PC-9 (cell line): ENCODE measurements at places on chromosomes 1 and 21. TPM values are rescaled to one million over a fixed set of nuclear protein-coding genes. Genes with fewer than 3 reads are reported as not detected.

DNA sequence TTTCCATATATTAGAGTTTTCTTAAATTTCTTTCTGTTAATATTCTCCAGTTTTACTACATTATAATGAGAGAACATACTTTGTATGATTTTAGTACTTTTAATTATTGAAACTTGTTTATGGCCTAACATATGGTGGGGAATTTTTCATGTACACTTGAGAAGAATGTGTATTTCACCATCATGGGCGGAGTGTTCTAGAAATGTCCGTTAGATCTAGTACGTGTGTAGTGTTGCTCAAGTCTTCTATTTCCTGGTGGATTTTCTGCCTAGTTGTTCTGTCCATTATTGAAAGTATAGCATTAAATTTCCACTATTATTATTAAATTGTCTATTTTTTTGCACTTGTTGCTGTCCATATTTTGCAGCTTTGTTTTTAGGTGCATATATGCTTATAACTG, 64.0 kb upstream of the RGS21 start:
- DNase-seq, result no peak

- DNase-seq, result peak; percentile 70
These were observed 1.5 kb downstream of the CCN1 start for GRCh38 chr1:85581802-85582686.

GRCh38 chr1:87333692-87334347, 5.1 kb downstream of the LMO4 start:
- no peak for DNase-seq

DNA sequence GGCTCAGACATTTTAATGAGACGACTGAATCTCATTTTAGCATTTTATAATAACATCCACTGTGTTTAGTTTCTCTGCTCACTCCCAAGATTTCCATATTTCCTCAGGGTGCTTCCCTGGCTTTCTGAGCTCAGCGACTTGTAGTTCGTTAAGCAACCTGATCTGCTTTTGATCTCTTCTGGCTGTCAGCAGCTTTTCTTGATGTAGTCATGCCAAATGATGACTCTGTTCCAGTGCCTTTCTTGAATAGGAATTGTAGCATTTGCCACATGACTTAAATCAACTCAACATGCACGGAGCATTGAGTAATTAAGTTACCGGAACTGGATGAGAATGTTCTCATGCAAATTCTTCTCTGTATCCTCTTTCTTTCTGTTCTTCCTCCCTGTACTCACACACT, 246.1 kb downstream of the FMN2 start:
- DNase-seq, result no peak

DNA sequence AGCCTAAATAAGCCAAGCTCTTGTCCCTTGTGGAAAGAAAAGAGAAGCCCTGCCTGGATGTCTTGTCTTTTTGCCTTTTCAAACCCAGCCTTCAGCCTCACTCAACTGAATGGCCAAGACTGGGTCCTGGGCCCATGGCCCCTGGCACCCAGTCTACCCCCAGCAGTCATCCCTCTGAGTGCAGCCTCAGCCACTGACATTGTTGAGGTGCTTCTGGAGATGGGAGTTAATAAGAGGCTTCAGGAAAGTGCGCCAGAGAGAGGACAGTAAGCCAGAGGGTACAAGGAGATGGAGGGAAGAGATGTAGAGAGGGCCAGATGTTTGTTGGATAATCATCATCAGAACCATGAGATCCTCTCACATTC, 6.8 kb downstream of the FNDC5 start:
- DNase-seq, result no peak

GRCh38 chr1:206932177-206932576, 10.4 kb upstream of the FCMR start:
- no peak for DNase-seq

- no peak for DNase-seq
These were observed 188.4 kb upstream of the DMRTA2 start for GRCh38 chr1:50611675-50612074.

DNA sequence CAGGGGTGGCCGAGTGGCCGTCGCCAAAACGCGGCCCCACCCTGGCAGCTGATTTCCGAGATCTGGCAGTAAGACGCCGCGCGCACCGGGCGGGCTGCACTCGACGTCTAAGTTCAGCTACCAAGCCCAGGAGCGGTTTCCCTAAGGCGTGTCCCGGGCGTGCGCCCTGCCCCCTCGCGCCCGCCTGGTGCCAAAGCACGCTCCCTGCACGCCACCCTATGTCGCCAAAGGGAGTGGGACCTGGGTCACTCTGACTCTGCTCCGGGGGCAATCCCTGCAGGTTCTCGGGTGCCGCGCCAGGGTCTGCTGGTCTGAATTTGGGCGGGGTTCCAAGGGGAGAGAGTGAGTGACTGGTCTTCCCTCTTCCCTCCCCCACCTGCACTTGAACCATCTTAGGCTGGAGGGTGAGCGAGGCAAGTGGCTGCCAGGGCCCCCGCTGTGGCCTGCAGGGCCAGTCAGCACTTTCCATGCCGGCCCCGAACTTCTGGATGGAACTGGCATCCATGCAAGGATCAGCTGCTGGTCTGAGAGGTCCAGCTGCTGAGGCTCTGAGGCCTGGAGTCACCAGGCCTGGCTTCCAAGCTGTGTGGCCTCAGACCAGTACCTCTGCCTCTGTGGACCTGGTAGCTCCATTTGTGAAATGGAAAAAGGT, at the start of gene LRRC38:
LRRC38 (minus strand) TSS at position 109 of the 652 bp plus-strand sequence. CDS start 410 bp downstream, outside the sequence.
- no peak for DNase-seq

- DNase-seq, result no peak
These were observed 33.0 kb downstream of the LRRC8C start for GRCh38 chr1:89665941-89666340.

SLC30A10 gene
- not detected in 2 replicates for total RNA-seq

CYP4Z1 gene
- total RNA-seq, result not detected in 2 replicates

RIPPLY3 gene
- 0.17 TPM in 1 of 2 replicates, not detected in the other for total RNA-seq

MTF2 gene
- total RNA-seq, result 31.7 and 38.6 TPM in 2 replicates
